ENCODE measurements at places on chromosomes 6 and 20.

GRCh38 chr6:165117121-165117520, 192.3 kb downstream of the C6orf118 start:
- DNase-seq = no peak

GRCh38 chr6:105492706-105493673, 90.1 kb upstream of the PREP start:
- no peak for DNase-seq

DNA sequence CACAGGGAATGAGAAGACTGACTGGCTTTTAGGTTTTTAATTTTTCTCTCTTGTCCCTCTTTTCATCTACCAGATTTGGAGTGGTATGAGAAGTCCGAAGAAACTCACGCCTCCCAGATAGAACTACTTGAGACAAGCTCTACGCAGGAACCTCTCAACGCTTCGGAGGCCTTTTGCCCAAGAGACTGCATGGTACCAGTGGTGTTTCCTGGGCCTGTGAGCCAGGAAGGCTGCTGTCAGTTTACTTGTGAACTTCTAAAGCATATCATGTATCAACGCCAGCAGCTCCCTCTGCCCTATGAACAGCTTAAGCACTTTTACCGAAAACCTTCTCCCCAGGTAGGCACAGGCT, 644 bp downstream of the MAD2L1BP start:
- no peak for DNase-seq

- no peak for DNase-seq
Measured at GRCh38 chr6:14141351-14142062, 23.9 kb downstream of the CD83 start.

- no peak for DNase-seq
Measured at GRCh38 chr6:44217332-44218143, 812 bp downstream of the MYMX start.

- DNase-seq = peak; percentile 71
Measured at GRCh38 chr6:20404641-20405032, 3.0 kb downstream of the E2F3 start.
